IPS DF 6.9 (cell line): ENCODE measurements at places on chromosomes 4 and X.

GRCh38 chrX:24241822-24242648 lies 71.8 kb downstream of the SUPT20HL2 start:
- DNase-seq: no peak

GRCh38 chr4:20119141-20119540 lies 132.6 kb upstream of the SLIT2 start:
- DNase-seq: no peak

- DNase-seq: peak; percentile 88
These were observed at the start of gene GPR78 for GRCh38 chr4:8580321-8581093. Gene GPR78, plus strand, starts transcription at chr4:8580392. Its CDS starts 591 bp downstream, at chr4:8580983.

DNA sequence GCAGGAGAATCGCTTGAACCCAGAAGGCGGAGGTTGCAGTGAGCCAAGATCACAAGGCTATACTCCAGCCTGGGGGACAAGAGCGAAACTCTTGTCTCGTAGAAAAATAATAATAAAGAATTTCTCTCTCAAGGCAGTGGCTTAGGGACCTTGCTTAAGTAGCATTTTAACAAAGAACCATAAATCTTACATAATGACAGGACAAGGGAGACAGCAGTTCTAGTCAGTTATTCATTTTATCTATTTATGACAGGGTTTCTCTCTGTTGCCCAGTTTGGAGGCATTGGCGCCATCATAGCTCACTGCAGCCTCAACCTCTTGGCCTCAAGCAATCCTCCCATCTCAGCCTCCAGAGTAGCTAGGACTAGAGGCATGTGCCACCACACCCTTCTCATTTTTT lies 31.9 kb upstream of the NOCT start:
- no peak for DNase-seq

DNA sequence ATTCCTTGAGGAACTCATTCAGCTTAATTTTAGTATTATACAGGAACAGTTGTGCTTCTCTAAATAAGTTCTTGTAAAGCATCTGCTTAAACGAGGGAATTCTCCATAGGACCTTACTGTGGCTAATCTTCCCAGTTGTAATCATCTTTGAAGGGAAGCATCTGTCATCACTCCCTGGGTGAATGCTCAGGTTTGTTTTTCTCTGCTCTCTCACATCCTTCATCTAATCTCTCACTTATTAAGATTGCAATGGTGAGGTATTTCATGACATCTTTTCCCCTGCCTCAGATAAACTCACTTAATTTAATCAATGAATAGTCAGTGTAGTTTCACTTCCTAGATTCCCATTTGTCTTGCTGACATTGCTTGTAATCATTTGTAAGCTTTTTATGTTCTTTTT lies 121.8 kb upstream of the ADAMTS3 start:
- no peak for DNase-seq

DNA sequence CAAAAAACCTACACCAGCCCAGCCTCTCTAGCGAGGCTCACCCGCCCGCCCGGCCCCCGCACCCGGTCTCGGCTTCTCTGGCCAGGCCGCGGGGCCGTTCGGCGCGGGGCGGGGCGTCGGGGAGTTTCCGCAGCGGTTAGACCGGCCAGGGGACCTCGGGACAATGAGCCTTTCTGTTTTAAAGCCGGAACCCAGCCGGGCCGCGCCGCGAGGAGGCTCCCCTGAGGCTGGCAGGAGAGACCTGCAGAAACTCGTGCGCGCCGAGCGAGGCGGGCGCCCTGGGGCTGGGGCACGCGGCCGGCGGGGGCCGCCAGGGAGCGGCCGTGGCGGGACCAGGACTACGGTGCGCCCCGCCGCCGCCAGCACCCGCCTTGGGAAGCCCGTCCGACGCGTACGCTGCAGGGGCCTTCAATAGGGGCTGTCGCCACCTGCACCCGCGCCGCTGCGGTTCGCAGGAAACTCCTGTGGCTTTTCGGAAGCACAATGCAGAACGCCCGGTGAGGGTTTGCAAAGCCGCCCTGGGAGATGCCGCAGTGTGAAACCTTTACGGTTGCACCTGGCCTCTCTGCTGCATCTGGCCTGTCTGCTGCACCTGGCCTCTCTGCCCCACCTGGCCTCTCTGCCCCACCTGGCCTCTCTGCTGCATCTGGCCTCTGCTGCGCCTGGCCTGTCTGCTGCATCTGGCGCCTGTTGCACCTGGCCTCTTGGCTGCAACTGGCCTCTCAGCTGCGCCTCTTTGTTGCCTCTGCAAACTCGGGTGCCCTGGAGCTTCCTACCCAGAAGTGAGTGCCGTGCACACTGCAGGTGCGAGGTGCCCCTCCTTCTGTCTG lies 63.9 kb downstream of the TRAPPC11 start:
- peak; percentile 29 for DNase-seq

DNA sequence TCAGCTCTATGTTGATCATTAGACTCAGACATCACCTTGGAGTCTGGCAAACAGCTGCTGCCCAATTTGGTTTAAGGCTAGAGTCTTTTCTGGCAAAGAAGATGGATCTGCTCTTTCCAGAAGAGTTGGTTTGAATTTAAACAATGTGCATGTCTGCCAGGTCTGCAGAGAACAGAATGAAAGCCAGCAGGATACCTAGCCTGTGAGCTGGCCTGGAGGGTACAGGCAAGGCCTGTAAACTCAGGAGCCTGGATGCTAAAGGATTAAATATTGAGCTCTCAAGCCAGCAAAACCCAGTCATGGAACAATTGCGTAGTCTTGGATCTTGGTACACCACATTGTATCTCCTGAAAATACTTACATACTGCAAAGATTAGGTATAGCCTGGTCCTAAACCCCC lies 15.6 kb upstream of the PDLIM3 start:
- no peak for DNase-seq

DNA sequence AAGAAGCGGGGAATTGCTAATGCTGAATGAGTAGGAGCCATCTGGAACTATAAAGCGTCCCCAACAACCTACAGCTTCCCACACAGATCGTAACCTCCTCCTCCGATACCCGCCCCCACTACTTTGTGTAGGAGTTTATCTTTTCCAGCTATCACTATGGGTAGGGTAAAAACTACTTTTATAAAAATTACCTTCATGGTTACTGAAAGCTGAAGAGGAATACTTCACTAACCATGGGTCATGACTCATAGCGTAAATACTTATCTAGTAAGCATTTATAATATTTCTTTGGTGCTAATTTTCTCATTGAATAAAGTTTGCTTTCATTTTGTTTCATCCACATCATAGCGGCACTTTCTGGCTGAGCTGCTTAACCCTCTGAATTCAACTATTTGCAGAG lies 79.4 kb upstream of the TNIP3 start:
- DNase-seq: no peak

GRCh38 chrX:38656350-38656915 lies 95.1 kb downstream of the TSPAN7 start:
- DNase-seq: no peak

- DNase-seq: no peak
These were observed 86.0 kb downstream of the LRP2BP start for GRCh38 chr4:185309770-185310169.

- no peak for DNase-seq
These were observed 173.9 kb upstream of the NDP start for GRCh38 chrX:44147130-44147529.

DNA sequence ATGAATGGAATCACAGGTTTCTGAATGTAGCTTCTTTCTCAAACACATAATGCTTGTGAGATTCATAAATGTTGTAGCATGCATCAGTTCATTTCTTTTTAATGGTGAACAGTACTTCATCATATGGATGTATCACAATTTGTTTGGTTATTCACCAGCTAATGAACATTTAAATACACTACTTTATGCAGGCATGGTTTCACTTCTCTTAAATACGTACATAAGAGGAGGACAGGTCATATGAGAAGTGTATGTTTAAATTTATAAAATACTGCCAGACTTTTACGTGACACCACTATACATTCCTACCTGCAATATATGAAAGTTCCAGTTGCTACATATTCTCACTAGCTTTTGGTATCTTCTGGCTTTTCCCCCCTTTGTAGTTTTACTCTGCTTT lies 65.4 kb downstream of the ANKRD17 start:
- no peak for DNase-seq

- DNase-seq: no peak
These were observed 104.5 kb upstream of the GATB start for GRCh38 chr4:151865312-151865711.

- DNase-seq: no peak
These were observed 19.9 kb downstream of the SH3BP2 start for GRCh38 chr4:2812612-2813354.

- no peak for DNase-seq
These were observed 73.3 kb upstream of the PPP3CA start for GRCh38 chr4:101420661-101421060.

DNA sequence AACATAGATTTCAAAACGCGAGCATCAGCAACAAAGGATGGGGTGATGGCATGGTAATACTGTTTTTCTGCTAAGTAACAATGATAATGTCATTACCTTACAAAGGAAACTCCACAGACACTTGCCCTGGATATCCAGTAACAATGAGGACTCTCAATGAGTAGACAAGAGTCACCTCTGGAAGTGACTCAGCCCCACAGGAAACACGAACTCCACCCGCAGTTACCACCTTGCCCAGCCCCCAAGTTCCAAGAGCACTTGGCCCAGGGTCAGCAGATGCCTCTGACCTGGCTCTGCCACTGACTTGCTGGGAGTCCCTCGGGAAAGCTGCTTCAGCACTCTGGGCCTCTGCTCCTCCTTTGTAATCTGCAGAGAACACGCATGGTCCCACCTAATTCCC lies 110.3 kb upstream of the MAP3K15 start:
- DNase-seq: no peak

- DNase-seq: no peak
These were observed 29.7 kb upstream of the LGI2 start for GRCh38 chr4:25060241-25060962.

DNA sequence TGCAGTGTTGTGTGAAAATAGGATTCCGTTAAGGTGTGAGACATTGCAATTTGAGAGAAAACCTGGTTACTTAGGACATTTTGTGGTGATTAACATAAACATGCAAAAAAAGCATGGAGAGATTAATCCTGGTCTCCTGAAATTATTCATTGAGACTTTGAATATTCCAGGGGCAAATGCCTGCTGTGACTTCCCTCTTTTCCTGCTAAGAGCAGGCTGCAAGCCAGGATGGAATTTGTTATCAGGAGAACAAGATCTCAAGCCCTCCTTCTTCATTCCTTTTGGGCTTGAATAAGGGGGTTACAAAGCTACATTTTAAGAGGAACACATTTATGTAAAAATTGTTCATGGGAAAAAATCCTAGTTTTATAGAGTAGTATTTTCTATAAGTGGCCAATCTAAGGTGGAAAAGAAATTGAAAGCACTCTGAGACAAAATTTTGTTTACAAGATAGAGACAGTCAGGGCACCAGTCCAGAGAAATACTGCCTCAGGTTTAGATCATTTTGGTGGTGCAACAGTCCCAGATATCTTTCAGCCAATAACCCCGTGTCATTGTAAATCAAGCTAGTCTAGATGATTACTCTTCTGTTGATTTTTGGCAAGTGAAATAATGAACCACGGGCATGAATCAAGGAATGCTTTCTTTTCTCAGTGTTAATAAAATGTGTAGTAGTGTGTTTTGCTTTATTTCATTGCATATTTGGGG lies 1528.3 kb upstream of the AGA start:
- no peak for DNase-seq

DNA sequence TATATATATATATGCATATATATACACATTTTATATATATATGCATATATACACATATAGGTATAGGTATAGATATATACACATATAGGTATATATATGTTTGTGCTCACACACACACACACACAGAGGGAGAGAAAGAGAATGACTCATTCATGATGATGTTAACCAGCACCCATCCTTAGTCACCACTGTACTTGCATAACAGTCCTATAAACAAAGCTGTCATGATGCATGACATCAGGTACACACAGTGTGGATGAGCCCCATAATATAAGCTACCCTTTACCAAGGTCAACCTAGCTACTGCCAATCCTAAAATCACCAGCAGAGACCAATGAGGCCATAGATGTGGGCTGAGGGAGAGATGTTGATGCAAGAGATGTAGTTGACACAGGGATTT lies 1408.0 kb downstream of the RAPGEF2 start:
- no peak for DNase-seq

- no peak for DNase-seq
These were observed 23.9 kb downstream of the KLHL5 start for GRCh38 chr4:39085891-39086290.

DNA sequence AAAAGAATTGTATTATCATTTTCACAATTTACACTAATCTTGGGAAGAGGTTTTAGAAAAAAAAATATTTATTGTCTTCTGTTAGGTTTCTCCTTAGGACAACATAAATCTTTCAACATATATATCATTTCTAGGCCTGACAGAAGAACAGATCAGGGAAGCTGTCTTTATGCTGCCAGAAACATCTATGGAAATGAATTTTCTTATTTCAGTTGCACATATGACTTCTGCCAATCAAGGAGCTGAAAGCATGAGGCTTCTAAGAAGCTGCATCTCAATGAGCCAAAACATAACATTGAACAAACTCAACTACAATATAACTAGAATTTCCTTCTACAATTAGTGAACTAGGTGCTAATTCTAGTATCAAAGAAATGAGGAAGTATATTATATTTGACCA lies 258.4 kb downstream of the MAPK10 start:
- no peak for DNase-seq

- DNase-seq: no peak
These were observed 43.0 kb downstream of the ADD1 start for GRCh38 chr4:2886622-2887021.

GRCh38 chr4:54547299-54548097 lies 110.3 kb upstream of the KIT start:
- no peak for DNase-seq

DNA sequence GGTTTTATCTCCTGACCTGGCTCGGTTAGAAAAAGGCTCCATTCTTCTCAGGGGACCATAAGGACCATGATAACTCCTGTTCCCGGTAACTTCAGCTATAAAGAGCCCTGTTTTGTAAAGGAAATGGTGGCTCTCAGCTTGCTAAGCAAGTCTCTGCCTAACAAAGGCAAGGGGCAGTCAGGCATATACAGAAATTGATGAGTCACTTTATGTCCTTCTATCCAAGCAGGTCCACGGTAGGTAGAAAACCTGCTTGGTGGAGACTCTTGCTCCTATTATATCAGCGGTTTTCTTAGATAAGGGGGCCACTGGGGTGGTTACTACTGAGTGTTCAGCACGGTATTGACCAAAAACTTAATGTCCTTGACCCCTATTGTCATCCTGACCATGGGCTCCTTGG lies 203.0 kb upstream of the KLF8 start:
- DNase-seq: no peak
